Fibroblast of the aortic adventitia (primary cell): ENCODE measurements at places on chromosomes 5 and 9. TPM values are rescaled to one million over a fixed set of nuclear protein-coding genes. Genes with fewer than 3 reads are reported as not detected.

DNA sequence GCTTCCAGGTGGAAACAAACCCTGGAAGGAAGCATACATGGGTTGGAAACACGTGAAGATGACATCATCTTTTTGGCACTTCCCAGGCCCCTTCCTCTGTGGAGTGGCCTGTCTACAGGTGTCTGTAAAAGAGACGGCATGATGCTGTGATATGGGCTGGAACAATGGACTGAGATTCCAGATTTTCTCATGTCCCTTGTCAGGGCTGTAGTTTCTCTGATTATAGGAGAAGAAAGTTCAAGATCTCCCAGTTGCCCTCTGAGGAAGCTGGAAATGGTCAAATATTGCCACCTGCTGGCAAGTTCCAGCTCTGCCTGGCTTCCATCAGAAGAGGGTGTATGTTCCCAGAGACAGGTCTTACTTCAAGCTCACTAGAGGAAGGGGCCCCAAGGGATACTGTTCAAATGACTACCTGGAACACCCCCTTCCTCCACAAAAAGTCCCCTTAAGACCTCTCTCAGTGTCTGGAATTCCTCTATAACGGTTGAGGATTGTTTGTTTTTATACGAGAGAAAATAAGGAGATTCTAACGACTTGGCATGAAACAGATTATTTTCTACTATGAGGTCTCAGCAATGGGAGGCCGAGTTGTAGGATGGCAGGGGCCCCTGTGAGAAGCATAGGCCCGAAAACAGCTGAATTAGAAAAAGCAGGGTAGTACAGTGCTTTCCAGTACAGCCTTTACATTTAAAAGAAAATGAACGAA is 7.3 kb upstream of the ANXA6 start:
- peak; percentile 86 for DNase-seq

GRCh38 chr5:119395080-119395836 is 39.4 kb downstream of the TNFAIP8 start:
- no peak for DNase-seq

GRCh38 chr5:138064526-138064925 is 19.3 kb upstream of the WNT8A start:
- peak; percentile 16 for DNase-seq

DNA sequence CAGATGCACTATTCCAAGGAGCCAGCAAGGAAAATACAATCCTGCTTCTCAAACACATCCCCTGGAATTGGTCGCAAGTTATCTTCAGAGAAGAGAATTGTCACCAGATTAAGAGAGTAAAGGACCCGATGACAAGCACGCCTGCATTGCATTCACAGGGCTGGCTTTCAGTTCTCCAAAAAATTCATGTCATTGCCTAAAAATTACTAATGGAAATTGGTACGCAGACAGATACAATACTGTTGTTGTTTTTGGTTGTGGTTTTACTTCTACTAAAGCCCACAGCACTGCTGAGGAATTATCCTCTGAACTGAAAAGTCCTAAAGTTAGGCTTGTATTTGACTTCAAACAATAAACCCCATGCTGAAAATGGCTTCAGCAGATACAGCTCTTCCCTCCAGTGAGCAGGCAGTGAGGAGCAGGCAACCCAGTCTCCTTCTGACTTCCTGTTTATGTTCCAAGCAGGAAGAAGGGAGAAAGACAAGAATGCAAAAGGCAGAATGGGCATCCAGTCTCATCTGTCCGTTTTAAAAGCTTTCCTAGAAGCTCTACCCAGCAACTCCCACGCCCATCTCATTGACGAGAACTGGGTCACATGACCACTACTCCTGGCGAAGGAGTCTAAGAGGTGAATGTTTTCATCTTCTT is 80.6 kb upstream of the ZNF366 start:
- peak; percentile 7 for DNase-seq

DNA sequence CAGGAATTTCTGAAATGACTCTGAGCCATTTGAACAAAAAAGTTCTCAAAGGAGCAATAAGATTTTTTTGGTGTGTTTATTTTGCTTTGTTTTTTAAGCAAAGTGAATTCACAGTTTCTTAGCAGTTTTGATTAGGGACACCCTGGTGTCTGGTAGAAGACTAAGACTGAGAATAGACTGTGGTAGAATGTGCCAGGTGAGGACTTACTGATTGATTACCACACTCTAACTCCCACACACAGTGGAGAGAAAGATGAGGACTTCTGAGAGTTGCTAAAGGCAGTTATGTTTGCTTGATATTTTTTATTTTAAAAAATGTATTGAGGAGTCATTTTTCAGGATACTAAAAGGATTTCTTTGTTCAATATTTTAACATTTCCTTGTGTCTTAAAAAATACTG is 175.1 kb downstream of the CD180 start:
- no peak for DNase-seq

DNA sequence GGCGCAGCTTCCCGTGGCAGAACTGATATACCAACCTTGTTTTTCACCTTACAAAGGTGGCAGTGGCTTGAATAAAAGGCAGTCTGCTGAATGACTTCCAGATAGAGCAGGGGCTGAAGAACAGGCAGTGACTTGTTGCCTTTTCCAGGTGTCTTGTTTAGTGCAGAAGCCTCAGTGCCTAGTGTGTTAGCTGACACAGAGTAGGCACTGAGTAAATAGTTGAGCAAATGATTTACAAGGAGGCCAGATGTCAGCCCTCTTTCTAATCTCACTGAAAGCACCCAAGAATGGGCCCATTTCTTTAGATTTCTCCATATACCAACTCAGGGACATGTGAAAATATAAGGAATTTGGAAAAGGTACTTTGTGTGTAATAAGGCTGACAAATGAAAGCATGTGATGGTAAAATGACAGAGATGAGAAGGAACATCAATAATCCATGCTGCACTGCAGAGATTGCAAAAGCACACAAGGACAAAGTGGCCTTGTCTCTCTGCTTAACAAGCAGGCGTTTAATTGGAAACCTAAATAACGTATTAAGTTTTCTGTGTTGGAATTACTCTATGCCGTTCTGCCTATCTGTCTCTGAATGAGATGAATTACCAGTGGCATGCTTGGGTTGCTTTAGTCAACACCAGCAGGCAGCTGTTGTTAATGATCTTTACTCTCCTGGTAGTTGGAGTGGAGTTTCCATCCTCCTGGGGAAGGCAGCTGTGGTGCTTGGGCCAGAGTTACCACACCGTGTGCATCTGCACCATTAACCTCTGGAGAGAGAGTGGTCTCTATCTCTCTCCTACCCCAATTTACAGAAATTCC is 360.1 kb upstream of the C9orf72 start:
- DNase-seq: no peak

- DNase-seq: peak; percentile 67
These were observed 30.6 kb upstream of the IQGAP2 start for GRCh38 chr5:76372323-76373054.

- no peak for DNase-seq
These were observed 23.0 kb upstream of the TMOD1 start for GRCh38 chr9:97478301-97478981.

GRCh38 chr5:3509290-3509689 is 86.3 kb upstream of the IRX1 start:
- no peak for DNase-seq

GRCh38 chr9:108073823-108074222 is 584.3 kb upstream of the KLF4 start:
- no peak for DNase-seq

DNA sequence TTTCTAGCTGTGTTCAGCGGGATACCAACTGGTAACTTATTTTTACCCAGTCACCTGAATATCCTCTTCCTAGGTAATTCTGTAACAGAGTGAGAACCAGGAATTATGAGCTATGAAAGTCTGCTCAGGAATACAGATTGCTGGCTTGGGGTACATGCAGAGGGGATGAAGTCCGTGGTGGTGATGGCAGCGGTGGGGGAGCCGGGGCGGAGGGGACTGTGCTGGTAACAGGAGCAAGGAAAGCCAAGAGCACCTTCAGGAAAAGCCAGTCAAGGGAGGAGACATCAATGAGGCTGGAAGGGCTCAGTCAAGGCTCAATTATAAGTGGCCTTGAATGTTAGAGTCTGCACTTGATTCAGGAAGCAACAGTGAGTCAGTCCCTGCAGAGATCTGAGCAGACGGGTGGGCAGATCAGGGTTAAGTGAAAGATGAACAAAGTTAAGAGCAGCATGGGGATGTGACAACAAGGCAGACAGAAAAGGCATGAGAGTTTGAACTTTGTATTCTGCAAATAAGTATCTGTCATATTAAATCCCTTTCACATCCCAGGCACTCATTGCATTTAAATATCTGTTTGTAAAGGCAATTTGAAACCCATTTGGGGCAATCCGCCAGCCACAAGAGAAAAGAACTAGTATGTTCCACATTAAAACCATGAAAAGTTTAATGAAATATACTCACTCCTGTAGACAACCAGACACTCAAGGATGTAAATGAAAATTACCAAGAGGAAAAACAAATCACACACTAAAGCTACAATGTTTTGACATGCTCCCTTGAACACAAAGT is 101.2 kb downstream of the TTC39B start:
- no peak for DNase-seq

GRCh38 chr9:89477811-89478630 is 19.9 kb downstream of the SEMA4D start:
- peak; percentile 22 for DNase-seq

- no peak for DNase-seq
These were observed 27.4 kb upstream of the RFX3 start for GRCh38 chr9:3553076-3553765.

DNA sequence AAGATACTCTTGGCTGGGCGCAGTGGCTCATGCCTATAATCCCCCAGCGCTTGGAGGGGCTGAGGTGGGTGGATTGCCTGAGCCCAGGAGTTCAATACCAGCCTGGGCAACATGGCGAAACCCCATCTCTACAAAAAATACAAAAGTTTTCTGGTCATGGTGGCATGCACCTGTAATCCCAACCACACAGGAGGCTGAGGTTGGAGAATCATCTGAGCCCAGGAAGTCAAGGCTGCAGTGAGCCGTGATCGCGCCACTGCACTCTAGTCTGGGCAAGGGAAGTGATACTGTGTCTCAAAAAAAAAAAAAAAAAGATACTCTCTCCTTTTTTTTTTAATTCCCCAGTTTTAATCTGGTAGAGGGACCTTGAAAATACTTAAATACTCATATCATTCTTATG is 15.0 kb downstream of the ANKRD33B start:
- no peak for DNase-seq

GRCh38 chr5:3341446-3342240 is 254.0 kb upstream of the IRX1 start:
- DNase-seq: no peak

Gene HRCT1
- total RNA-seq: 0.81 TPM in 1 of 2 replicates, not detected in the other

Gene C9orf57
- not detected in 2 replicates for total RNA-seq

Gene AJM1
- total RNA-seq: 1.1 and 1.3 TPM in 2 replicates

Gene FGF10
- total RNA-seq: 0.16 and 1.2 TPM in 2 replicates

Gene SLC4A9
- total RNA-seq: not detected in 2 replicates

Gene ELOVL7
- 0.18 TPM in 1 of 2 replicates, not detected in the other for total RNA-seq
